ENCODE measurements at places on chromosomes 3 and 15. TPM values are rescaled to one million over a fixed set of nuclear protein-coding genes. Genes with fewer than 3 reads are reported as not detected.

CKMT1B gene
- not detected for total RNA-seq

ACOX2 gene
- 7.2 TPM for total RNA-seq

XCR1 gene
- 0.06 TPM for total RNA-seq

DGKG gene
- total RNA-seq: 5.3 TPM

- no peak for DNase-seq
- H3K27ac ChIP-seq: no peak overlapping the region
- H3K36me3 ChIP-seq: no peaks in the 10 kb centered on the region
- H3K4me3 ChIP-seq: no peak overlapping the region
- H3K4me1 ChIP-seq: peaks cover 6% of the 10 kb centered on the region
Observed at GRCh38 chr3:73398084-73398483, 226.7 kb downstream of the PDZRN3 start.

- H3K4me1 ChIP-seq: peaks cover 5% of the 10 kb centered on the region
- no peaks in the 10 kb centered on the region for H3K27me3 ChIP-seq
- no peak for DNase-seq
- no peak overlapping the region for H3K4me3 ChIP-seq
Observed at GRCh38 chr3:44482721-44483120, 5.3 kb upstream of the ZNF445 start.

GRCh38 chr3:195583831-195584542, at the start of gene APOD:
Gene APOD, minus strand, starts transcription at chr3:195583940. Its CDS starts 4,479 bp downstream, at chr3:195579461.
- peak; percentile 91 for DNase-seq
- H3K4me1 ChIP-seq: peaks cover 28% of the 10 kb centered on the region
- peak within 1 kb of the TSS; percentile 65 for H3K27ac ChIP-seq

DNA sequence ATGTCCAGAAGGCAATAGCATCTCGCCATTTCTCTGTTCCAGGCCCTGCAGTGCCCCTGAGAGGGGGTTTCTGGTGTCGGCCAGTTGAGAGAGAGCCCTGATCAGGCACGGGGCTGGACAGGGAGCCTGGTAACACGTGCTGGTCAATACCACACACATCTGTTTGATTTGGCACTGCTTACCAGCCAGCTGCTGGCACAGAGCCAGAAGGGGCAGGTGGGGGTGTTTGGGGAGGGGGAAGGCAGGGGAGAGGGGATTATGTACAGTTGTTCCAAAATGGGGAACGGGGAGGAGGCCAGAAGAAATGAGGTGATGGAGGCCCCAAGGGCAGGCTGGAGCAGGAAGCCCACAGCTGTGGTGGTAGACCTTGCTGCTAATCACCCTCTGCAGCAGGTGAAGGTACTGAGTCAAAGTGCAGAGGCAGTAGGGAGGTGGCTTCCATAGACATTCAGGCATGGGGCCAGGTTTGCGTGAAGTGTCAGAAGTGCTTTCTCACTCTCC, 153.5 kb upstream of the LPP start:
- H3K27me3 ChIP-seq: no peaks in the 10 kb centered on the region
- peak; percentile 53 for DNase-seq
- no peak overlapping the region for H3K27ac ChIP-seq
- H3K4me3 ChIP-seq: no peak overlapping the region

DNA sequence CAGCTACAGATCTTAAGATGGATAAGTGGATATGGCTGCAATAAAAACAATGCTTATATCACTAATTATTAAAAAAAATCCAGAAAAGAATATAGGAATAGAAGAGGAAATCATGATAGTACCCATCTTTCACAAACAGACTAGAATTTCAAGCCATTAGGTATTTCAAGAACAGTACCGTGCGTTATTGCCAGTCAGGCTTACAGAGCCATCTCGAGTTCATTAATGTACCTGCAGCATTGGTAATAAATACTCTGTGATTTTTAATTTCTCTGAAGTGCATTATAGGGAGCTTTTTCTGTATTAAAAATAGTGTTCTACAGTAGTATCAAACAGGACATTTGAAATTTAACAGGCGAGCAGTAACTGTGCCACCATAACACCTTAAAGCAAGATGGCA, 35.7 kb downstream of the ST3GAL6 start:
- H3K4me1 ChIP-seq: no peaks in the 10 kb centered on the region
- no peak overlapping the region for H3K4me3 ChIP-seq
- H3K36me3 ChIP-seq: peaks cover 32% of the 10 kb centered on the region
- no peak for DNase-seq
- H3K27ac ChIP-seq: no peak overlapping the region
- H3K27me3 ChIP-seq: no peaks in the 10 kb centered on the region

DNA sequence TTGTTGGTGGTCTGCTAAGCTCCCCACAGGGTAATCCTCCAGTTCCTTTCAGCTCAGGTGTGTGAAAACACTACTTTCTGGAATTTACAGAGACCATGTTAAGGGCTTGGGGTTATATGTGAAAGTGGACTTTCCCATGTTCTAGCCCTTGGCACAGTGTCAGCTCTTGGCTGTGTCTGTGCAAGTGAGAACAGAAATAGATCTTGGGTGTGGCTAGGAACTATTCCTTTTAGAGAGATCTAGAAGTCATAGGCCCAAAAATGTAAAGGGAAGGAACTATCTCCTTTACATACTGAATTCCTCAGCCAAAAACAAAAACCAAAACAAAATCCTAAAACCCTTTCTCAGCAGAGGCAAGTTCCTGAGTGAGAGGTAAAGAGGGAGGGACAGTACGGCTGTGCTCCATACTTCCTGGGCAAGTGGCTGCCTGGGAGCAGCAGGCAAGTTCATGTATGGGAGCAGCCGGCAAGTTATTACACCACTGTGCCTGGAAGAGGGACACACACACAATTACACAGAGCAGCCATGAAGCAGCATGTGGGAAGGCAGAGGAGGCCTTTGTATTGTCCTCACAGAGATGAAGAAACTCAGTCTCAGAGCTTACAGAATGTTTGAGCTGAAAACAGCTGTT, 19.9 kb upstream of the C3orf62 start:
- peaks cover 86% of the 10 kb centered on the region for H3K36me3 ChIP-seq
- no peak overlapping the region for H3K4me3 ChIP-seq
- peak; percentile 24 for DNase-seq
- H3K27ac ChIP-seq: peak overlapping the region; percentile 80
- no peaks in the 10 kb centered on the region for H3K27me3 ChIP-seq

- no peak overlapping the region for H3K27ac ChIP-seq
- H3K4me3 ChIP-seq: no peak overlapping the region
- H3K27me3 ChIP-seq: no peaks in the 10 kb centered on the region
- no peaks in the 10 kb centered on the region for H3K4me1 ChIP-seq
Observed at GRCh38 chr15:71008250-71008870, 106.9 kb upstream of the THSD4 start.

DNA sequence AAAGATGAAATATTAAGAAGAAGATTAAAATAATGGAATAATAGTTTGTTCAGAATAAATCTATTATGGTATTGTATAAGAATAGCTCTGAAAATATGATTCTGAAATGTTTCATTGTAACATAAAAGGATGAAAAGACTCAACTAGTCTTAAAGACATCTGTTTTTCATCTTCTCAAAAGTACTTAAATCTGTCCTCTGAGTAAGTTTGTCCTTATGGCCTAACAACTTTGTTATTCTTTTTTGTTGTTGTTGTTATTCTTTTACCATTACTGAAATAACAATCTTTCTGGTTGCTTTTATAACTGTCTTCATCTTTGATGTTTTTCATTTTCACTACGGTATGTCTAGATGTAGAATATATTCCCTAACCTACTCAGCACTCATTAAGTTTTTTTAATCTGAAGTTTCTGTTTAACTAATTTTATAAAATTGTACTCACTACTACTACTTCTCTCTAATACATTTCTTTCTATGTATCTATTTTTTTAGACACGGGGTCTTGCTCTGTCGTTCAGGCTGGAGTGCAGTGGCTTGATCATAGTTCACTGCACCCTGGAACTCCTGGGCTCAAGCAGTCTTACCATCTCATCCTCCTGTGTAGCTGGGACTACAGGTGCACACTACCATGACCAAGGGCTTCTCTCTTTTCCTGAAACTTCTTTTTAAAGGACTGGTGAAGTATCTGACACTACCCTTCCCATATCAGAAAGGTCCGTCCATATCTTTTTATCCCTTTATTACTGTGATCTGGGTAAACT, 240.7 kb downstream of the PCCB start:
- peaks cover 10% of the 10 kb centered on the region for H3K36me3 ChIP-seq
- no peak overlapping the region for H3K27ac ChIP-seq

DNA sequence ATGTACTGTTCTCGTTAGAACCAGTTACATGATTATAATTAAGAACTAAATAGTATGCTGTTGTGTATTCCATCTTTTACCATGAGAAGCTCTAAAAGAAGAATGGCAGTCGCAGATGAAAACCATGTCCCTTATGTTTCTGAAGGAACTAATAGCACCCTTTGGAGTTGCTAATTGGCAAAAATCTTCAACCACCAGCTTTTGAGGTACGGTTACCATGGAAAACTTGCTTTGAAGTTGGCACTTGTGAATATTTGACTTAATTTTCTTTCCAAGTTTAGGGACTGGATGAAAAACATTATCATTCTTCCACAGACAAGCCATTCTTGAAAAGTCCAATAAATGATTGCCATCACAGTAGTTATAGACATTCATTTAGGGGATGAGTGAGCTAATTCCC, 666.6 kb upstream of the ROBO1 start:
- no peaks in the 10 kb centered on the region for H3K4me1 ChIP-seq
- H3K4me3 ChIP-seq: no peak overlapping the region
- no peak overlapping the region for H3K27ac ChIP-seq
- H3K27me3 ChIP-seq: no peaks in the 10 kb centered on the region
- no peaks in the 10 kb centered on the region for H3K36me3 ChIP-seq

GRCh38 chr3:70988111-70988510, 595.4 kb downstream of the FOXP1 start:
- H3K4me3 ChIP-seq: no peak overlapping the region
- DNase-seq: no peak
- peaks cover 30% of the 10 kb centered on the region for H3K36me3 ChIP-seq
- no peak overlapping the region for H3K27ac ChIP-seq
- no peaks in the 10 kb centered on the region for H3K27me3 ChIP-seq
- H3K4me1 ChIP-seq: peaks cover 47% of the 10 kb centered on the region

DNA sequence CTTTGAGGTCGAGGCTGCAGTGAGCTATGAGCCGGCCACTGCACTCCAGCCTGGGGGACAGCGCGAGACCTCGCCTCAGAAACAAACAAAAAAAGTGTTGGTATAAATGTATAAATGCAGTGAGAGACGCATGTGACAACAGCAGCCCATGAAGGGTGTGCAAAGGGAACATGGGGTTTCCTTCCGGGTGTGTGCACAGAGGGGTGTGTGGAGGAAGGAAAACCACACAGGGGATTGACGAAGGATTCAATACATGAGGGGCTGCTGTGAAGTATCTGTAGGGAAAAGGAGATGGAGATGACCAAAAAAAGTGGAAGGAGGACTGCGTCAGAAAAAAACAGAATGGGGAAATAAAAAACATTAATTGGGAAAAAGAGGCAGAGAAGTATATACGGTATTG, 1.1 kb downstream of the MTFMT start:
- peaks cover 4% of the 10 kb centered on the region for H3K36me3 ChIP-seq
- DNase-seq: no peak

GRCh38 chr3:147119989-147120388, 286.4 kb downstream of the ZIC4 start:
- no peak overlapping the region for H3K27ac ChIP-seq
- DNase-seq: no peak
- H3K36me3 ChIP-seq: no peaks in the 10 kb centered on the region

DNA sequence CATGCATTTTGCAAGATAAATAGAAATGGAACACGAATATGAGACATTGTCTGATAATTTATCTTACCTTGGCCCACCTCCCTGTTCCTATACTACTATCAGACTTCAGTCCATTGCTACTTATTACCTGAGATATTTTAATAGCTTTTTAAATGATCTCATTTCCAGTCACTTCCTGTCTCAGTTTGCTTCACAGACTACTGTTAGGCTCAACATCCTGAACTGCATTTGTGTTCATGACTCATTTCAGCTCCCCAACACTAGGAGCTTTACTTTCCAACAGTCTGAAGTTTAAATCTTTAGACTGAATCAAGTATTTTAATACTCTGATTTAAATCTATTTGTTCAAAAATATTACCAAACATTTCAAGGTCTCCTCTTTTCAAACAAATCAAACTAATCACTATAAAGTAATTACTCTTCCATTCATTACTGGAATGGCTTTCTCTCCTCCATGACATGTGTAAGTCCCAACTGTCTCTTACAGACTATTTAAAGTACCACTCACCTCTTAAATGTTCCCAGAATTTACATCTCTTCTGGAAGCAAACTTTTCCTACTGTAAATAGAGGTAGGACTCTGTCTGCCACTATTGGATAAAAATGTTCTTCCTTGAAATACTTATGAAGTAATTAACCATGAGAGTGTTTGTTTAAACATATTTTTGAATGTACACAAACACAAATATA, 1277.6 kb downstream of the ZPLD1 start:
- H3K4me3 ChIP-seq: no peak overlapping the region
- no peak overlapping the region for H3K27ac ChIP-seq
- no peaks in the 10 kb centered on the region for H3K36me3 ChIP-seq
- no peaks in the 10 kb centered on the region for H3K4me1 ChIP-seq

DNA sequence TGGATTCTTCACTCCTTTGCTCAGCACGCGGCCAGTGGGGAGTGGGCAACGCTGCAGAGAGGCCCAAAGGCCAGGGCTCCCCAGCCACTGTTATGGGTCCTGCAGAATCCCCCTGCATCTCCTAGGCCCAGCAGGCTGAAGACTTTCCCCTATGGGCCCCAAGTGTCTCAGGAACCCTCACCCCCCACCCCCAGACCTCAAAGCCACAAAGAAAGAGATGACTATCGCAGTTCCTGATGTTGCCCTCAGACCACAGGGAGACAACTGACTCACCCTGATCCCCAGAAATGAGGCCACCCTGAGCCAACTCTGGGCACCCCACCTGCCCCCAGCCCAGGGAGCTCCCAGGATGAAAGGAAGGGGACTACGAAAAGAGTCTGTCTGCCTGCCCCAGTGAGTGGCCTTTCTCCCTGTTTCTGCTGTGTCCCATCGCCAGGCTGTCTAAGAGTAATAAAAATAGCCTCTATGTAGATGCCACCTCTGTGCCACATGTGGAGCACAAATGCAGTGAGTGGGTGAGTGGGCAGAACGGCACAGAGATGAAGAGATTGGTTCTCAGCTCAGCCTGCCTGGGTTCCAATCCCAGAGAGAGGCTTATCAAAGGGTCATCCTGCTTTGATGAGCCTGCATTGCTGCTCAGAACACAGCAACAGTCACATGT, 283.0 kb downstream of the UACA start:
- H3K27ac ChIP-seq: no peak overlapping the region
- peaks cover 5% of the 10 kb centered on the region for H3K4me1 ChIP-seq
- no peak overlapping the region for H3K4me3 ChIP-seq
- peaks cover 7% of the 10 kb centered on the region for H3K27me3 ChIP-seq
- DNase-seq: no peak

GRCh38 chr15:38854506-38854905, 289.9 kb upstream of the RASGRP1 start:
- no peak overlapping the region for H3K27ac ChIP-seq
- H3K4me3 ChIP-seq: no peak overlapping the region
- H3K4me1 ChIP-seq: no peaks in the 10 kb centered on the region
- H3K36me3 ChIP-seq: no peaks in the 10 kb centered on the region
- H3K27me3 ChIP-seq: peaks cover 4% of the 10 kb centered on the region

DNA sequence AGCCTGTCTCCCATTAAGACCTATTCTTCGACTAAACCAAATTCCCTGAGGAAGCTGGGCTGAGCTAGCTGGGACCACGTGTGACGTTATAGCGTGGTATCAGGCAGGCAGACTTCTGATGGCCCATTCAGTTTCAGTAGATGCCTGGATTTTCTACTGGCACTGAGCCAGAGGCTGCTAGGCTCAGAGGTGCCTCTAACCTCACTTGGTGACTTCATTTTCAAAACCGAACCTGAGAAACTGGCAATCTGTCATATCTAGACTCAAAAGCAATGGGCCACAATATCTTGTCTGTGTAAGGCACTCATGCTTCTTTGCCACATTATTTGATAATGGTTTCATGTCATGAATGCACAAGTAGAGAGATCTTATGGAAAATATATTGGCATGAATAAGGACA, 352.1 kb upstream of the AZI2 start:
- H3K4me1 ChIP-seq: peaks cover 8% of the 10 kb centered on the region
- DNase-seq: no peak
- H3K36me3 ChIP-seq: no peaks in the 10 kb centered on the region
- no peak overlapping the region for H3K4me3 ChIP-seq

Data from psoas muscle (tissue), 8 donors.